ENCODE measurements at places on chromosomes 2 and 18.

GRCh38 chr2:174693344-174693743 lies 70.9 kb downstream of the CHRNA1 start:
- DNase-seq: no peak

- DNase-seq: no peak
Observed at GRCh38 chr2:196284866-196285557, 113.6 kb upstream of the STK17B start.

DNA sequence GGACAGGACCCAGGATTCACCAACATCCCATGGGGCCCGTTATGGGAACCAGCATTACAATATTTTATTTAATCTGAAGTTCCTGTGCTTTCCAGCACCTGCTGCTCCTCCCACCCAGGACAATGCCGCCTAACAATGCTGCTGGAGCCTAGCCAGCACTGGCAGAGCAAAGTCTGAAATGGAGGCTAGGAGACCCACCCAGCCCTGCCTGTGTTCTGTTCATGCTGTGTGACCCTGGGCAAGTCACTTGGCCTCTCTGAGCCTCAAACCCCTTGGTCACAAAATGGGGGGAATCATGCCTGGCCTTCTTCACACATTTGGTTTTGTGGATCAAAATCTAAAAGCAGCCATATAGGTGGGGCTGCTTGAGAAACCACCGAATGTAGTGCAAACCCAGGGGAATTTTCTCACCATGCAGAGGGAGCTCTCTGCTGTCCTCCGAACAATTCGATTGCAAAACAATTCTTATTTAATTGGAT lies 38.5 kb upstream of the ODC1 start:
- no peak for DNase-seq

GRCh38 chr2:123080331-123080730 lies 944.8 kb upstream of the CNTNAP5 start:
- DNase-seq: no peak

- DNase-seq: no peak
Observed at GRCh38 chr2:170822290-170823087, 5.8 kb downstream of the GAD1 start.

- DNase-seq: no peak
Observed at GRCh38 chr2:10253596-10254372, 48.9 kb upstream of the HPCAL1 start.

DNA sequence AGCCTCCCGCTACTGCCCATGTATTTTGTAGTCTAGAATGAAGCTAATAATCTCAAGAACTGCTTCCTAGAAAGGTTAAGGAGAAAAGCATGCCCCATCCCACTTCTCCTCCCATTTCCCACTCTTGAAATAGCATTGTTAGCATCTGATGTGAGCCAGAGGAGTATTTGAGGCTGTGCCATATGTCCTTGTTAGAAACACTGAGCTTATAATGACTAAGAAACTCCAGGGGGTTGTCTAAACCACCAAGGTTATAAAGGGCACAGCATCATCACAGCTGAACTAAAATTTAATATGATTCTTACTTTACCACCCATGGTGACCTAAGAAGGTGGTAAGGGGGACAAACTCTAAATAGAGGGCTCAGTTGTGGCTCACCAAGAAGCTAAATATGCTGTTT lies 16.6 kb downstream of the TSPYL6 start:
- no peak for DNase-seq

GRCh38 chr2:210617732-210618330 lies 61.4 kb downstream of the CPS1 start:
- no peak for DNase-seq

DNA sequence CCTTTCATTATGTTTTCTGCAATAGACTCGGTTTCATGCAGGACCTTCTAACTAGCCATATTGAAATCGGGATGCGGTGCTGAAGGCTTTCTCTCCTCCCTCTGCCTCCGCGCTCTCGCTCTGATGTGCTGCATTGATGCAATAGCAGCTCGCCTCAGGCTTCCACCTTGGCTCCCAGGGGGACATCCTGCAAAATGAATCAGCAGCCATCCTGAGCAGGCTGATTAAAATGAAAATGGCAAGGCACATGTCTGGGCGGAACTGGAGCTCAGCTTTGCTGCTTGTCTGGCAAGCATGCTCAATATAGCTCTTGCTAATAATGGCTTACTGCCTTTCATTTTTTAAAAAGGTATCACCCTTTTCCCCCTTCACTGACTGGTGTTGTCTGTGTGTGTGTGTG lies 806 bp upstream of the MYT1L start:
- DNase-seq: no peak

DNA sequence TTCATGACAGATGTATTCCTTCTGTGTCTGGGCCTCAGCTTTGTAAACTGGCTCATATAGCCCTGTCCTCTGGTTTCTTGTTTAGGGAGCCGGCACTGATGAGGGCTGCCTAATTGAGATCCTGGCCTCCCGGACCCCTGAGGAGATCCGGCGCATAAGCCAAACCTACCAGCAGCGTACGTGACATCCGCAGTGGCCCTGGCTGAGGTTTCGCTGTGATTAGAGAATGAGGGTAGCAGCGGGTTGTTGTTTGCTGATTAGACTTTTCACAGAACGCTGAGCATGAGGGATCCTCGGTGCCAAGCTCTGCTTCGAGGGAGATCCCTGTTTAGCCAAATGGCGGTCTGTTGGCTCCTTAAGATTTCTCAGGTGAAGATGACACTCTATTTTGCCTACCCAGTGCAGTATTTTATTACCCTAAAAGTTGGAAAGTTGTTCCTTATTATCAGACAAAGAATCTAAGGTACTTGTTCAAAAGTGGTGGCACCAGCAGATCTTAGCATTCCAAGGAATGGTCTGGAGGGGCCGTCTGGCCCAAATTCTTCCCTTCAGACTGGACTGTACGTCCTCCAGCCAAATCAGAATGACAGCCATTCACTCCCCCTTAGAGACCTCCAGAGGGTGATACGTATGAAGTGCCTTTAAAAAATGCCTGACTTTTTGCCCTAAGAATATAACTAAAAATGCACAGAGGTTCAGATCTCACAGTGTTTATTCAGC lies 21.5 kb upstream of the GMCL1 start:
- no peak for DNase-seq

- no peak for DNase-seq
Observed at GRCh38 chr18:77103991-77104531, 28.5 kb downstream of the MBP start.

DNA sequence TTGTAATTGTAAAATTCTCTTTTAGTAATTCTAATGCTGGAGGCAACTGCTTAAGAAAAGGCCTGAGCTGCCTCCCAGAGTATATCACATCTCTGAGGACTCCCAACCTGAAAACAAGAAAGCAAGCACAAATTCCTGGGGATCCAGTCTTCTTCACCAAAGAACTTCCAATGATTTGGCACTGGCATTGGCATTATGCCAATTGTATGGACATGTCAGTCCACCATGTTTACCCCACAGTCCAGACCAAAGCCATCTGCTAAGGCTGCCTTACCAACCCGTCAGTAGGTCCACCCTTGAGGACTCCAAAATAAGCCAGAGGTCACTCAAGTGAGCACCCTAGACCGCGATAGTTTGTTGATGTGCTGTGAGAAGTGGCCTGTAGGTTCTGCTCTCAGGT lies 263.1 kb downstream of the RND3 start:
- DNase-seq: no peak

DNA sequence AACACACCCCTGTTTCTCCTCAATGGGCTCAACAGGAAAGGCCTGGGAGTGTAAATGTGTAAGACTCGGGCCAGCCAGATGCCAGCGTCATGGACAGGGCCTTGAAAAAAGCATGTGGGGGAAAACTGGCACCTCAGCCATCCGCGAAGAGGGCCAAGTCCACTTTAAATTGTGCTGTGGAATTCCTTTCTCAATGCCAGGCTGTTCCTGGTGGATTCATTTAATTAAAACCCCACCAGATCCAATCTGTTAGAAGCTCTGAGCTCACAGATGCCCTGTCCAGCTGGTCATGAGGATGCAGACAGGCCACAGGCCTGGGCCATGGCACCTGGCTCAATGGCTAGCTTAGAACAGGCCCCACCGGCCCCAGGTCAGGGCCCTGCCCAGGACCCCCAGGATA lies 24.8 kb downstream of the KCNK3 start:
- no peak for DNase-seq

GRCh38 chr2:8214036-8214615 lies 467.7 kb upstream of the ID2 start:
- no peak for DNase-seq

- DNase-seq: no peak
Observed at GRCh38 chr18:51164342-51164741, 33.1 kb downstream of the MEX3C start.
